ENCODE measurements at places on chromosomes 16 and 17.

DNA sequence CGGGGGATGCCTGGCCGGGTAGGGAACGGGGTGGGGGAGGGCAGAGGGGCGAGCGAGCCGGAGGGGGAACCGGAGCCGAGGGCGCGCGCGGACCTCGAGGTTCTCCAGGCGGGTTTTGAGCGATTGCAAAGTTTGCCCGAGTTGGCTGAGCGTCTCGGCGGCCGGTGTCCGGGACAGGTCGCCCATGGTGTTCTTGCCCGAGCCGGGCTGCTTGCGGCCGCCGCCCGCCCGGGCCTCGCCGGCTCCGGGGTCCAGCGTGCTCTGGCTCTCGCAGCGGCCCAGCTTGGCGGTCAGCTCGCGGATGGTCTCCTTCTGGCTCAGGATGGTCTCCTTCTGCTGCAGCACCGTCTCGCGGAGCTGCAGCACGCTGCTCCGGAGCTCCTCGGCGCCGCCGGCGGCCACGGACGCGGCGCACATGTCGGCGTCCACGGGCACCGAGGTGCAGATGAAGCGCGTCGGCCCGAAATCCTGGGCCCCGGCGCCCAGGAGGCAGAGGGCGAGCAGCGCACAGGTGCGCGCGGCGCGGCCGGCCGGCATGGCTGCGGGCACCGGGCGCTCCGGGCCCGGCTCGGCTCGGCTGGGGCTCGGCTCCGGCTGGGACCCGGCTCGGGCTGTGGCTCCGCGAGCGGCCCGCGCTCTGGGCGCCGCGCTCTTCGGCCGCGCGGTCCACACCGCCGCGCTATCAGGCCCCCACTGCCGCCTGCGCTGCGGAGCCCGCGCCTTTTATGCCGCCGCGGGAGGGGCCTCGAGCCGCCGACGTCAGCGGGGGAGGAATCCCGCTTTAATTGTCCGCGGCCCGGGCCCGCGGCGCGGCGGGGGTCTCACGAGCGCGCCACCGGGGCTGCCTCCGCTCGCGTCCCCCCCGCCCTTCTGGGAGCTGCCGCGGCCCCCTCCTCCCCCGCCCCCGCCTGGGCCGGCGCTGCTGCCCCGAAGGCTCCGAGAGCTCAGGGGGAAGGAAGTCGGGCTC is at the start of gene NPTX1:
NPTX1 (minus strand) TSS at position 698 of the 967 bp plus-strand sequence; CDS start at position 537, 161 bp downstream.
- no peak for DNase-seq

- DNase-seq, result no peak
Observed at GRCh38 chr16:83215406-83216001, 588.7 kb downstream of the CDH13 start.

- no peak for DNase-seq
Observed at GRCh38 chr17:81502471-81503017, 10.1 kb downstream of the ACTG1 start.

DNA sequence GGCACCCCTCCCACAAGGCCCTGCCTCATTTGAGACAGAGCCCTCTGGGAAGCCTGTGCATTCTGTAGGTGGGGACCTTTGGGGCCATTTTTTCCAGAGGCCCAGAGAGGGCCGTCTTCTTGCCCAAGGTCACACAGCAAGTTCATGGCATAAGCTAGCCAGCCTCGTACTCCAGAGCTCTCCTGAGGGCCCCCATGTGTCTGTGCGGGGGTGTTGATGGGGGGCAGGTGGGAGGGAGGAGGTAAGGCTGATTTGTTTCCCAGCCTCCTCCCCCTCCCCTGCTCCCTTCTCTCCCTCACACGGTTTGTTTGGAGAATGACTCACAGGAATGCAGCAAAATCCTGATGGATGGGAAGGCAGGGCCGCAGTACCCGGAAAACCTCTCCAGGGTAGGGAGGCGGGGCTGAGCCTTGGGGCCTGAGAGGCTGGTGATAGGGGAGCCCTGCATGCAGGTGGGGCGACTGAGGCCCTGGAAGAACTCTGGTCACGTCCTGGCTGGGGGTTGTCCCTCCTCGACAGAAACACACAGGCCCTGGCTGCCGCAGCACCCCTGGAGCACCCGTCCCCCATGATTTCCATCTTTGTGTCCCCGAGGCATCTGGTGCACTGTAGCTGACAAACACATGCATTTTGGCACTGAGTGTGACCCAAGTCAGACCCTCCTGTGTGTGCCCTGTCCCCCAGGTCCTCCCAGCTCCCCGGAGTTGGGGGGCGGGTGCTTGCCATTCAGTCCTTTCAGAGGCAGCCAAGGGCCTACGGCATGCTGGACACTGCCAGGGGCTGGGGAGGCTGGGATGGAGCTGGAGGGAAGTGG is 29.7 kb downstream of the RAI1 start:
- no peak for DNase-seq

DNA sequence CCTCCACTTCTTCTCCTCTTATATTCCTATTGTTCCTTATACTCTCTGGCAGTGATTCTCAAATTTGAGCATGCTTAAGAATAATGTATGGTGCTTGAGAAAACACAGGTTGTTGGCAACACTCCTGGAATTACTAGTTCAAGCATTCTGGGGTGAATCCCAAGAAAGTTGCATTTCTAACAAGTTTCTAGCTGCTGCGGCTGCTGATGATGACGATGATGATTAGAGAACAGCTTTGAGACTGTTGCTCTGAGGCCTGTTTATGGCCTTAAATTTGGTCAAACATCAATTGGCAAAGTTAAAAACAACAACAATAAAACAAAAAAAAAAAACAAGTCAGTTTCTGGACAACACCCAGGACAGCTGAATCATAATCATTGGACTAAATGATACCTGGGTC is 961.9 kb downstream of the CDH11 start:
- no peak for DNase-seq

- DNase-seq, result no peak
Observed at GRCh38 chr17:30132615-30133014, 16.0 kb downstream of the NSRP1 start.

- DNase-seq, result no peak
Observed at GRCh38 chr17:74565126-74565525, 2.2 kb downstream of the CD300H start.

DNA sequence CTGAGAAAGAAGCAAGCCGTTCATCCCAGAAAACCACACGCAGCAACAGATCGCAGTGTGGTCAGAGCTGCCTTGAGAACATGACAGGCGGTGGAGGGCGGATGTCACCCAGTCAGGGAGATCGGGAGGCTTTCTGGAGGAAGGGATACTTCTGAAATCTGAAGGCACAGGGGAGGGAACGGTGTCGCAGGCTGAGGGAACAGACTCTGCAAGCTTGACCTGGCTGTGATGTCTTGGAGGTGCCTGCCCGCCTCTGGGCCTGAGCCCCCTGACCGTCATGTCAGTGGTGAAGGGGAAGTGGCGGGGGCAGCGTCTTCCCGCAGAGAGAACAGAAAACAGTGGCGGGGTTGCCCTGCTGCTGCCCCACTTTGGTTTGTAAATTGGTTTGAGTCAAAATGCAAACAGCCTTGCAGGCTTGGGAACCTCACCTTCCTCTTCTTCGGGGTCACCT is 8.1 kb upstream of the ATP2A3 start:
- DNase-seq, result no peak

GRCh38 chr16:87389245-87389644 is 2.9 kb upstream of the MAP1LC3B start:
- no peak for DNase-seq

GRCh38 chr16:63816276-63816675 is 1305.6 kb downstream of the CDH11 start:
- DNase-seq, result no peak

- DNase-seq, result no peak
Observed at GRCh38 chr17:61972311-61972710, 44.5 kb upstream of the INTS2 start.

- no peak for DNase-seq
Observed at GRCh38 chr16:17377360-17378324, 93.1 kb downstream of the XYLT1 start.

GRCh38 chr17:7695586-7695985 is 7.3 kb downstream of the WRAP53 start:
- peak; percentile 72 for DNase-seq

DNA sequence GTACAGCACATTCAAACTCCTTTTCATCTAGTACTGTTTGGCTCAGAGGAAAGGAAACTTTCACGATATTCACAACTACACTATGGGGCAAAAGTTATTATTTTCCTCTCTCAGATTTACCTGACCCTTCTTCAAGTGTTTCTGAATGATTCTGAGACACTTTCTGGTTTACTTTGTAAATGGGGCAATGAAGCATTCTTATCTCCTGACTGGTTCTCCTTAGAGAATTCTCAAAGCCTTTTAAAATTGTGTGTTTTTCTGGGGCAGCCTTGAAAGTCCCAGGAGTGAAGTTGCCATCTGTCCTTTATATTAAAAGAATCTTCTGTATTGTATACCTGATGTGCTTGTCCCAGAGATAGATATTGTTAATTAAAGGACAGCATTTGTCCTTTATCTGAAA is 264.9 kb downstream of the FTO start:
- no peak for DNase-seq

- no peak for DNase-seq
Observed at GRCh38 chr16:67024384-67025209, 4.4 kb upstream of the CBFB start.

DNA sequence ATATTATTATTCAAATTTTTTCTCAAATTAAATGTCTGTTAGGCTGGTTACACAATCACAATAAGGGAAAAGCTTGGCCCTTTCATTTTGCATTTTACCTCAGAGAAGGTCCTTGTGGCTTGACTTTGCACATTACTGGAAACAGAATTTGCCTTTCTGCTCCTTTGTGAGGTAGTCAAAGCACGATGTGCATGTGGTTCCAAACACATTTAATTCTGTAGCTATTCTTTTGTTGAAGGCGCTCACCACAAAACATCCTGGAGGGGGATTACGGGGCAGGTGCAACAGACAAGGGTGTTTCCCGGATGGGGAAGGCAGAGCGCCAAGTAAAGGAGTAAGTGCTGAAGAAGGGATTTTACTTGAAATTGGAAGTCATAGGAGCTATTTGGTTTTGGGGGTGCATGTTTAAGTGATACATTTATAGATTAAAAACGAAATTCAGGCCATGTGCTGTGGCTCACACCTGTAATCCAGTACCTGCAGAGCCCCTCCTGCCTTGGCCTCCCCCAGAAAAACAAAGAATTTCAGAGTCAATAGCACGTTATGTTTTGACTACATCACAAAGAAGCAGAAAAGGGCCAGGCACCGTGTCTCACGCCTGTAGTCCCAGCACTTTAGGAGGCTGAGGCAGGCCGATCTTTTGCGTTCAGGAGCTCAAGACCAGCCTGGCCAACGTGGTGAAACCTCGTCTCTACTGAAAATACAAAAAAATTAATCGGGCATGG is 31.2 kb upstream of the TENT4B start:
- no peak for DNase-seq

DNA sequence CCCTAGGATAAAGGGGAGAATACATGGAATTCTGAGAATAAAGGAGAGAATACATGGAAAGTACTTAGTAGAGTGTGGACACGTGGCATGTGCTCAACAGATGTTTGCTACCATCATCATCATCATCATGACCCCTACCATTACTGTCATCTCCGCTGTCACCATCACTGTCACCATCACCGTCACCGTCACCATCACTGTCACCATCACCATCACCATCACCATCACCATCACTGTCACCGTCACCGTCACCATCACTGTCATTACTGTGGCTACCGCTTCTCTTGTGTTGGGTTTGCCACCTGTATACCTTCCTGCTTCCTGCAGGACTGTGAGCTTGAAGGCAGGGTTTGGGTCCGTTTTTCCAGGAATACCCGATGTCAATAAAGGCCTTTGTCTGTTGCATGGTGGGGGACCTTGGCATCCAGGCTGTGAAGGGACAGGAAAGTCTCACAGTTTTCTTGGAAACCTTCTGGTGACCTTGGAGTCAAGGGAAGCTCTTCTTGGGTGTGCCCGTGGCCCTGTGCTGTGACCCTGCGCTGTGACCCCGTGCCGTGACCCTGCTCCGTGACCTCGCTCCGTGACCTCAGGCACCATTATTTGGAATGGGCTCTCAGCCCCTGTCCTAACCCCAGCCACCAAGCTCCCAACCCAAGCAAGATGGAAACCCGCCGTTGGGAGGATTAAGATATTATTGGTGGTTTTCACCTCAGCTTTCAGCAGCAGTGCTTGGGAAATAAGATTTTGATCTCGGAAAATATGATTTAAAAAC is 14.4 kb downstream of the CMIP start:
- DNase-seq, result no peak

GRCh38 chr17:78747488-78747887 is 34.6 kb downstream of the CYTH1 start:
- no peak for DNase-seq

DNA sequence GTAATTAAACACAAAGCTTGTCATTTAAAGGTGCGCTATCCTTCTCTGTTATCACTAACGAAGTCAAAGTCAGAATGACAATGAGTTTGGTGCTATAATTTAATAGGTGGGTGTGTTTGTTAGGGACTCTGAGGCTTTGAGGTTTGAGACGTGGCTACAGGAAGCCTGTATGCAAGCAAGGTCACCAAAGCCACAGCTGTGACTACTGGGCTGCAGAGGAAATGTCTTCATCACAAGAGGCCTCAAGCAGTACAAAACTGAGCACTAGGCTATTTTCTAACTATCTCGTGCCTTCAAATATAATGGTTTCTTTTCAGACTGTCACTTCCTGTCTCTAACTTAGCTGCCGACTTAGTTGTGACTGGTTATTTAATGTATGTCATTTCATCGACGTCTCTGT is 141.2 kb downstream of the AATF start:
- DNase-seq, result no peak

- peak; percentile 25 for DNase-seq
Observed at GRCh38 chr17:35082073-35082657, 18.7 kb upstream of the RFFL start.

DNA sequence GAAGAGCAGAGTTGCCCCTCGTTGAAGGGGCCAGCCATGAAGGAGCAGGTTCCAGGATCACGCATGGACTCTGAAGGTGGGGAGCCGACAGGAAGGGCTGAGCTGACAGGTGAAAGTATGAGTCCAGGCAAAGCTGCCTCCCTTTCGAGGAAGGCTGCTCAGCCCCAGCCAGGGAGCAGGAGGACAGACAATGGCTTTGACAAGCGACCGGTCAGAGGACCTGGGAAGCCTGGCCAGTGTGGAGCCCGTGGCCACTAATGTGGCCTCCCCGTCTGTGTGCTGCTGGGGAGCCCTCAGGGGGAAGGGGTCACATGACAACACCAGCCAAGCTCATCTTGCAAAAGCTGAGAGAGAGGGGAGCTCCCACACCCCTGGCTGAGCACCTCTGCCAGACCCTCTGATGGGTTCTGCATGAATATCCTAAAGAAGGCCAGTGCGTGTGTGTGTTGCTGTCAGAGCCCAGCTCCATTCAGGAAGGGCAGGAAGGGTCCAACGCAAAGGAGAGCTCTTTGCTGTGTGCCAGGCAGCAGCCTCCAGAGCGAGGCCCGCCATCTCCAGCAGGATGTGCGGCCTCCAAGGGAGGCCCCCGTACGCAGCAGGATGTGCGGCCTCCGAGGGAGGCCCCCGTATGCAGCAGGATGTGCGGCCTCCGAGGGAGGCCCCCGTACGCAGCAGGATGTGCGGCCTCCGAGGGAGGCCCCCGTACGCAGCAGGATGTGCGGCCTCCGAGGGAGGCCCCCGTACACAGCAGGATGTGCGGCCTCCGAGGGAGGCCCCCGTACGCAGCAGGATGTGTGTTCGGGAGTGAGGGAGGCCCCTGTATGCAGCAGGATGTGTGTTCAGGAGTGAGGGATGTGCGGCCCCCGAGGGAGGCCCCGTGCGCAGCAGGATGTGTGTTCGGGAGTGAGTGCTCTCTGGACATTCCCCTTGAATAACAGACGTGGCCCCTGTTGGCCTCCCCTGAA is 102.1 kb upstream of the CHMP6 start:
- no peak for DNase-seq

GRCh38 chr16:14013571-14014283 is 57.4 kb upstream of the MRTFB start:
- DNase-seq, result no peak

- no peak for DNase-seq
Observed at GRCh38 chr17:3802461-3803307, 1.7 kb upstream of the ITGAE start.

- DNase-seq, result no peak
Observed at GRCh38 chr17:40331743-40332641, 23.0 kb downstream of the RARA start.

All from D721Med (cell line).